Urinary bladder (tissue), 4 donors: ENCODE measurements at places on chromosomes 16 and 17.

GRCh38 chr16:87966064-87966645, 14.9 kb downstream of the BANP start:
- DNase-seq, result no peak

DNA sequence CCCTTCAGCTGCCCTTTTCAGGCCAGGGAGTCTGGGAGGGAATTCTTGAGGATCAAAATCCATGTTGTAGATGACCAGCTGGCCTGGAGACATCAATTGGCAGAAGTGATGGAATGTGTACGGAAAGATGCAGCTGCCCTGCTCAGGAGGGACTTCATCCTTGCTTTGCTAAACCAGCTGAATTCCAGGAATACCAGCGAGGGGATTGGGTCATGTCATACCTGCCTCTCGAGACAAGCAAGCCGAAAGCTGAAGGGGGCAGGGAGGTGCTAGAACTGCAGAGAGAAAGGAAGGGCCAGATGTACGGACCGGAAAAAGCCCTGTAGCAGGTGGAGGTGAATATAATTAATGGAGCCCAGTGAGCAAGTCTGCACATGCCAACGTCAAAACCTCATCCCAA, 25.6 kb upstream of the NTN1 start:
- no peak for DNase-seq

DNA sequence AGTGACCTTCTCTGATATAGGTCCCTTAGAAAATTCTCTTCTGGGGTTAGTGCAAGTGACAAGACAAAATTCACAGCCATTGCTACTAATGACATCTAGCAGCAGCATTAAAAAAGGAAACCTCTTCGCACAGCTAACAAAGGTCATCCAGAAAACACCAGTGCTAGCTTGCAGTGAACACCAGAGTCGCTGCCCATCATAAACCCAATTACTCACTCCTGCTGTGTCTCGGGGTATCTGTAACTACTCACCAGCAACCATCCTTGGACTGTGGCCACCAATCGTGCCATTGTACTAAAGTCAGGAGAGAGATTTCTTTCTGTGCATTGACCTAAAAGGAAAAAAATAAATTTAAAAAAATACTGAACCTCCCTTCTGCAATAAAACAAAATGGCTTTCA, 1494.7 kb upstream of the CDH8 start:
- DNase-seq, result no peak

DNA sequence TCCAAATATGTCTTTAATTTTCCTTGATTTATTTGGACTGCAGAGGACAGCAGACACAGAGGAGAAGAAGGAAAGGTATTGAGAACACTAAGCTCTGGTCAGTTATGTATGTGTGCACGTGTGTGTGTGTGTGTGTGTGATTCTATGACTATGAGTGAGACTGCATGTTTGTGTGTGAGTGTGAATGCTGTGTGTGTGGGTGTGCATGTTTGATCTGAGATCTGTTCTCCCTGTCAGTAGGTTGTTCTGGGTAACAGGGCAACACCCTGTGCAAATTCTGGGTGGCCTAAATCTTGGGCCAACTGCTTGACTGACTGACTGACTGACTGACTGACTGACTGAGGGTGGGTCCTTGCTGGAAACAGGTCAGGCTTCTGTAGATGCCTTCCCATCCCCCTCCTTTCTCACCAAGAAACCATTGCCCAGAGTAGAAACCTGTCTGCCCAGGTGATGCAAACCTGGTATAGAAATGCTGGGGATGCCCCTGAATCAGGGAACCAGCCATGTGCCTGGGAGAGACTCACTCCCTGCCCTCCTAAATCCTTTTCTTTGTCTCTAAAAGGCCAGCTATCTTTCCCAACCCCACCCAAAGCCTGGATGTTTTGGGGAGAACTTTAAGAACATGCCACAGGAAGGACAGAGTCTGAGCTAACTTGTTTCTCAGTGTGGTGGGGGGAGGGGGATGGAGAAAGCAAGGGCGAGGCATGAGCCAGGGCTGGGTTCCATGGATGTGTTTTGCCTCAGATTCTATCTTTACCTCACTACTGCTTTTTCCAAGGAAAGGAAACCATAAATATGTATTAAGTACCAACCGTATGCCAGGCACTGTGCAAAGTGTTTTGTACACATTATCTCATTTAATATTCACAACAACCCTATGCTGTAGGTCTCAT, 4.5 kb upstream of the NR1D1 start:
- DNase-seq, result no peak

- DNase-seq, result no peak
These were observed 702 bp downstream of the NUDT21 start for GRCh38 chr16:56450275-56450985.

GRCh38 chr16:82135844-82136243, 34.2 kb downstream of the MPHOSPH6 start:
- no peak for DNase-seq

DNA sequence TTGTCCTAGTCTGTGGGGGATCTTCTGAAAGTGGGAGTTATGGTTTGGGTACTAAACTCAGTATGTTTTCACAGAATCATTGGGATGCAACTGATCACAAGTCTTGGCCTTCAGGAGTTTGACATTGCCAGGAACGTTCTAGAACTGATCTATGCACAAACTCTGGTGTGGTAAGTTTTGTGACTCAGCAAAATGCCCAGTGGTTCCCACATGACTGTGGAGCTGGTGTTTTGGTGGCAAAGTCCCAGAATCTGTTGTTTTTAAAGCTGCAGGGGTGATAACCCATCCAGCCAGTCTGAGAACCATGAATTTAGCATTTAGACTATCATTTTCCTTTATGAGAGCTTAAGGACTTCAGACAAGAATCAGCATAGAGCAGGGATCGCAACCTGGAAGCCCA, 40.6 kb downstream of the GDE1 start:
- DNase-seq, result no peak

DNA sequence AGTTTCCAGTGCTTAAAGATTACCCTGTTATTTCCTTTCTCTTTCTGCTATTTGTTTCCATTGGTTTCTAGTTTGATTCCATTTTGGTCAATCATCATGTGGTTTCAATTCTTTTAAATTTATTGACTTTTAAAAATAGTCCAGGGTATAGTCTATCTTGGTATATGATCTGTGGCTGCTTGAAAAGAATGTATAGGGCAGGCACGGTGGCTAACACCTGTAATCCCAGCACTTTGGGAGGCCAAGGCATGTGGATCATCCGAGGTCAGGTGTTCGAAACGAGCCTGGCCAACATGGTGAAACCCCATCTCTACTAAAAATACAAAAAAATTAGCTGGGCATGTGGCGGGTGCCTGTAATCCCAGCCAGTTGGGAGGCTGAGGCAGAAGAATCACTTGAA, 34.5 kb upstream of the NACA2 start:
- no peak for DNase-seq
